NCI-H2107 (cell line): ENCODE measurements at places on chromosomes 11 and 22.

DNA sequence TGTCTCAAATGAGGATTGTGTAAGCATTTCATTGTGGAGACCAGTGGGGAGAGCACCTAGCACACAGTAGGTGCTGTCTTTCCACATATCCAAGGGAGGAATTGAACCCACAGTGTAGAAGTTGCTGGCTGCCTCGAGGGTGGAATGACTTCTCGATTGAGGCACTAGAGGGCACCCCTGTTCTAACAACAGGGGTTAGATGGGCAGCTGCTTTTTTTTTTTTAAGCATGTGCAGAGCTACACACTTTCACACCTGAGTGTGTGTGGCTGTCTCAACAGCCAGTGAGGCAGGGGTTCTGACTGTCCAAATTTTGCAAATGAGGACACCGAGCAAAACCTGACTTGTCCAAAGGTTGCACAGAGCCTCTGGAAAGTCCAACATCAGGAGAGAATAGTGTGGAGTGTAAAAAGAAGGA is 118.2 kb upstream of the CRYBB3 start:
- no peak for DNase-seq

DNA sequence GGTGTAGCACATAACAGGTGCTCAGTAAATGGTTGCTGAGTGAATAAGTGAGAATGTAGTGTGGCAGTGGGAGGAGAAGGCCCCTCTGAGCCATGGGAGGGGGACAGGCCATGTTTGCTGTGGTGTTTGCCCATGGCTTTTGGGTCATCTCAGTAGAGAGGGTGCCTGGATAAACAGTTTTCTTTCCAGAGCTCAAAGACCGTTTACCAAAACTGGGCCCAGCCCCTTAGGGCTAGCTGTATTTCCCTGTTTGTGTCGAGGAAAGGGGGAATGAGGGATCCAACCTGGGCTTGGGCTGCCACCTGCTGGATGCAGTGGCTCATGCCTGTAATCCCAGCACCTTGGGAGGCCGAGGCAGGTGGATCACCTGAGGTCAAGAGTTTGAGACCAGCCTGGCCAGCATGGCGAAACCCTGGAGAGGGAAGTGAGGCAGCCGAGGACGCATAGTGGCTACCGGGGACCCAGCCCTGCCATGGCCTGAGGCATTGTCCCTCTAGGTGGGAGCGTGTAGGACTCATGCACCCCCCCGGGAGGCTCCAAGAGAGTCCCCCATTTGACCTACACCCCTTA is 8.7 kb upstream of the LTO1 start:
- DNase-seq: no peak

GRCh38 chr11:118699506-118700220 is 20.2 kb upstream of the TREH start:
- DNase-seq: no peak

DNA sequence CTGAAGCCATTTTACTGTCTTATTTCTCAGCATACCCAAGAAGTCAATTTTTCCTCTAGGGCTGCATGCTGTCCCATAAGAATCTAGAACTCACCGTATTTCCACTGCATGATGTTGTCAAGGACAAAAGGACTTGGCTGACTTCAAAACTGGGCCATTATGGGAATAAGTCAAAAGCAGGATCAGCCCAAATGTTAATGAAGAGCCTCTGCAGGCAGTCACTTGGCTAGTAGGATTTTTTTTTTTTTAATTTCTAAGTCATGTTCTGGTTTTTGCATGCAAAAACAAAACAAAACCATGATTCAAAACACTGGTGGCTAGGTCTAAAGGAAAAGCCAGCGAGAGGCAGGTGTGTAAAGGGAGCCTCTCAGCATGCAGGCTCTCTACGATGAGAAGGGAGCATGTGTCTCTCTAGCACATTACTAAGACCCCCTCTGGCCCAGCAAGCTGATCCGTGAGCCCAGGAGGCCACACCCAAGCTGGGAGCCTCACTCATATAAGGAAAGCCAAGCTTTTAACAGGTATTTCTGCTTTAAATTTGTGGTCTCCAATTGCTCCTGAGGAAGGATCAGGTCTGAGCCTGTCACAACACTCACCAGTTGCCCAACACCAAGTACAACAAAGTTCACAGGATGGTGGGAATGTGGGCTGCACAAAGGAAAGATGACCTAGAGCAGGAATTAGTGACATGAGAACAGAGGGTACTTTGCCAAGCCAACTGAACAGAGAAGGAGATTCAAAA is 21.4 kb upstream of the STK33 start:
- DNase-seq: no peak

GRCh38 chr11:130636722-130637464 is 188.4 kb downstream of the ADAMTS15 start:
- DNase-seq: no peak

GRCh38 chr11:102599642-102600261 is 25.4 kb downstream of the MMP20 start:
- DNase-seq: no peak

- DNase-seq: no peak
Measured at GRCh38 chr22:39486951-39487825, 14.9 kb upstream of the MIEF1 start.

- no peak for DNase-seq
Measured at GRCh38 chr11:119483341-119483880, 60.4 kb upstream of the THY1 start.

DNA sequence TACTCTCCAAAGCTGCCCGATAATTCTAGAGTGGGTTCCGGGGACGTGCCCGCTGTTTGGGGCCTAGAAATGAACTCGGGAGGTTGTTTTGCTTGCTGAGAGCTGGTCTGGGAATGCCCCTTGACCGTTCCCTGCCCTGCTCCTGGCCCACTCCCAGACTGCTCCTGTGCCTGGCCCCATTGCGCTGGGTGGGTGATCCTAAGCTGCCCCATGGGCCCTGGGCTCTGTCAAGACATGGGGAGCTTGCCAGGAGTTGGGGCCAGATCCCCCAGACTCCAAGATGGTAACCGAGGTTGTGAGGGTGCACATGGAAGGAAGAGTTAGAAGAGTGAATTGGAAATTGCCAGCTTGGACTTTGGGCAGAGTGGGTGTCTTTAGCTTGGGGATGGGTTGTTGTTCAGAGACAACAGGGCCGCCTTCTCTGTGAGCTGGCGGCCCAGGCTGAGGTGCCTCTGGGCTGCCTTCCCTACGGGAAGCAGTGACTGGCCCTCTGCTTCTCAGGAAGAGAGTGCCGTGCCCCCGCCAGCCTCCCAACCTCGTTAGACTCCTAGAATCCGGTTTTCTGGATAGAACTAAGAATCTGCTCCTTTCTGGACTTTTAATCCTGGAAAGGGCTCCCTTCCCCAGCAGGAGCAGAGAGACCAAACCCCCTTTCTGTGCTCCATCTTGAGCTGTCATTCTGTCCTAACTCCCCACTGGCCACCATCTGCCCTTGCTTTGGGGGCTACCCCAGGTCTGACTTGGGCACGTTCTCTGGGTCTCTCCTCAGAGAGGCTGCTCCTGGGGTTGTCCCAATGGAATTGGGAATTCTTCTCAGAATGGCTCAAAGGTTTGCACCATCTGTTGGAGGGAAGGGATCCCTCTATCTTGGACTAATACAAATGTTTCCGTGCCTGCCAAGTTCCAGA is 1.8 kb downstream of the ST3GAL4 start:
- DNase-seq: no peak

DNA sequence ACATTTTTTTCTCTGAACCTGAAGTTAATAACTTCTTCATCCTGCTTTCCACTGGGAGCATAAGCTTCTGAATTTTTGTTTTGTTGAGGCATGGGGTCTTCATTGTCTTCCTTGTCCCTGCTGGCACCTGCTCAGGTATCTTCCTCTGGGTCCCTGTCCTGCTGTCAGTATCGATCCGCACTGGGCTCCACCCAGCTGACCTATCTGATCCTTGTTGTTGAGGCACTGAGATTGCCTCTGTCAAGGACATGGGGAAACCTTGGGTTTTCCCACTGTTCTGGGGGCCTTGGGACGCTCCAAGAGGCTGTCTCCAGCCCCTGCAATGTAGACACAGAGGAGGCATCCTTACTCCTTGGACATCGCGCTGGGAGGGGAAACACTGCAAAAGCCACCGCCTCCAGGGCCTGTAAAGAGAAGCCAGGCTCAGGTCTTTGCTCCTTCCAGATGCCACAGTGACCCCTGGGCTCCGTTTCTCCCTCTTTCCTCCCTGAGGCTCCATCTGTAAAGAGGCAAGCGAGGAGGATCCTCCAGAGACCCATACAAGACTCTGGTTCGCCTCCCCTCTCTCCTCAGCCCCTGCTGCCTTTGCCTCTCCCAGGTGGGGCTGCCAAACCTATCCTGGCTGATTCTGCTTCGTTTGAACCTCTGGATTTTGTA is 8.6 kb upstream of the RBFOX2 start:
- no peak for DNase-seq

GRCh38 chr11:74325649-74326645 is 14.5 kb upstream of the P4HA3 start:
- DNase-seq: no peak

GRCh38 chr22:37028692-37029674 is 9.4 kb downstream of the MPST start:
- no peak for DNase-seq

- no peak for DNase-seq
Measured at GRCh38 chr11:109264128-109264527, 157.9 kb upstream of the C11orf87 start.
